A549 treated with dexamethasone at 1 μM for 4 hours (cell line): ENCODE measurements at places on chromosomes 13 and 19. TPM values are rescaled to one million over a fixed set of nuclear protein-coding genes. Genes with fewer than 3 reads are reported as not detected.

Gene PLIN4
- 0.05 to 0.20 TPM (median 0.12 TPM) in 5 replicates for total RNA-seq

Gene INSL3
- total RNA-seq: 0.31 to 1.0 TPM (median 0.57 TPM) in 5 replicates

Gene ZNF587B
- 7.1 to 11.0 TPM (median 9.1 TPM) in 5 replicates for total RNA-seq

Gene LILRA5
- 0.13 TPM in 1 of 5 replicates, not detected in the others for total RNA-seq

Gene TMPRSS9
- total RNA-seq: 0.04 TPM in 1 of 5 replicates, not detected in the others

Gene CEACAM1
- 1.1 to 2.7 TPM (median 2.2 TPM) in 5 replicates for total RNA-seq

Gene SRRM5
- total RNA-seq: 0.43 to 1.1 TPM (median 0.86 TPM) in 5 replicates

Gene PALM
- 11.0 to 17.2 TPM (median 15.6 TPM) in 5 replicates for total RNA-seq

Gene OR7A5
- total RNA-seq: not detected in 5 replicates

Gene PTGER1
- total RNA-seq: 0.08 to 0.14 TPM (median 0.12 TPM) in 4 of 5 replicates, not detected in the other

Gene ZNF468
- 0.35 to 0.60 TPM (median 0.53 TPM) in 5 replicates for total RNA-seq

Gene VSTM2B
- 0.09 TPM in 1 of 5 replicates, not detected in the others for total RNA-seq

Gene ACP4
- total RNA-seq: not detected in 5 replicates

Gene MYO16
- total RNA-seq: 0.04 to 0.09 TPM (median 0.07 TPM) in 5 replicates

Gene ATP4B
- total RNA-seq: not detected in 5 replicates

Gene WDR18
- 39.8 to 62.3 TPM (median 57.5 TPM) in 5 replicates for total RNA-seq

Gene APLP1
- 71.0 to 103 TPM (median 96.5 TPM) in 5 replicates for total RNA-seq

Gene GYS1
- 17.3 to 24.3 TPM (median 21.1 TPM) in 5 replicates for total RNA-seq

Gene KLK5
- total RNA-seq: 0.15 TPM in 1 of 5 replicates, not detected in the others
